Stimulated activated CD8-positive, alpha-beta memory T cell treated with anti-CD3 and anti-CD28 coated beads, Interleukin-4, amount 100 ng/mL, for 1 hour (primary cell): ENCODE measurements at places on chromosomes 4 and X.

GRCh38 chr4:21780148-21780547 is 168.4 kb downstream of the KCNIP4 start:
- no peak for DNase-seq

GRCh38 chr4:163395055-163395454 is 51.4 kb downstream of the NPY5R start:
- no peak for DNase-seq

GRCh38 chr4:77922158-77923094 is 59.8 kb downstream of the MRPL1 start:
- DNase-seq = no peak

DNA sequence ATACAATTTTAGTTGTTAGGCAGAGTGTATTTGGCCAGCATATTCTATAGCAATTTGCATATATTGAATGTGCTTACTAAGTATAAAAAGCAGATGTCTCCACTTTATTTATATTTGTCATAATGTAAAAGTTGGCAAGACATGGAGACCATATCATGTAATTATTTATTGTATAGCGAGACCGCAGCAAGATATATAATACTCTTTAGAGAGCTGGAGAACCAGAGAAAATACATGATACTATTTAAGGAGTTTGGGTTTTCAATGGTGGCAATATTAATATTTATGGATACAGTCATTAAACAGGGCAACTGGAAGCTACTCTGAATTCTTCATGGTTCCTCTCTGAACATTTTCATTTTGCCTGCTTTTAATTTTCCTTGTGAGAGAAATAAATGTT is 35.0 kb downstream of the INTU start:
- DNase-seq = no peak

DNA sequence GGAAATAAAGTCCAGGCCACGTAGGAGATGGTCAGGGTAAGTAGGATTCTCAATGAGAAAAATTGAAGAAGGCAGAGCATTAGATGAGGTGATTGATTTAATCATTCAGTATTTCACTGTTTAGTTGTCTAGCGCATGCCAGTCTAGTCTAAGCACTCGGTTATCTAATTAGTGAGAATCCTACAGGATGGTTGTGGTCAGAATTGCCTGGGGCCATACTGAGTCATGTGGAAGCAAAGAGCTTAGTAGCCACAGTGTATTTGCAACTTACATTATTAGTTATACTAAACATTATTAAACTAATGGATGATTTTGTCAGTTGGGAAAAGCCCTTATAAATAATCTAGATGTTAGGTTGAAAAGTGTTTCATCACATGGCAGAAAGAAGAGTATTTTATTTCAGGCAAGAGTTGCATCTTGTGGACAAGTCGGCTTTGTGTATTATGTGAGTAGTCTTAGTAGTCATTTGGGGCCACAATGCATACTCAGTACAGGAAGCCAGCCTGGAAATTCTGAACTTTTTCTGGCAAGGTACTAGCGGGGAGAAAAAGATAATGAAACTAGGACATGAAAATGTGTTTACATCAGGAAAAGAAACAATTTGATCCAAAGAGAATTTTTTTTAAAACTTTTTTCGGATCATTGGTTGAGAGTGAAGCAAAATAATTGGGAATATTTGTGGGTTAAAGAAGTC is 31.9 kb downstream of the CPEB2 start:
- no peak for DNase-seq

DNA sequence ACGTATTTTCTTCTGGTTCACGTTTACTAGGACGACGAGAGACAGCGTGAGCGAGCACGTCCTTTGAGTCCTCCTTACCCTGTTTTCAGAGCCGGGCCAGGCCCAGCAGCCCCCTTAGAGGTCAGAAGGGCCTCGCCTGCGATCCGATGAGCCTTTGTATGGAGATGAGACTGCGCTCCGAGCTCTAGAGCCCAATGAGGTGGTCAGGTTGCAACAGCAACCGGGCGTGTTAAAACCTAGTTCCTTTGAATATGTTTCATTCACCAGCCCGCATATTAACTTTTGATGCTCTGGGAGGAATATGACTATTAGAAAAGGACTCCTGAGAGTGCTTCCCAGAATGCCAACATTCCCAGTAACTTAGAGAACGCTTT is 55.6 kb upstream of the TADA2B start:
- no peak for DNase-seq

DNA sequence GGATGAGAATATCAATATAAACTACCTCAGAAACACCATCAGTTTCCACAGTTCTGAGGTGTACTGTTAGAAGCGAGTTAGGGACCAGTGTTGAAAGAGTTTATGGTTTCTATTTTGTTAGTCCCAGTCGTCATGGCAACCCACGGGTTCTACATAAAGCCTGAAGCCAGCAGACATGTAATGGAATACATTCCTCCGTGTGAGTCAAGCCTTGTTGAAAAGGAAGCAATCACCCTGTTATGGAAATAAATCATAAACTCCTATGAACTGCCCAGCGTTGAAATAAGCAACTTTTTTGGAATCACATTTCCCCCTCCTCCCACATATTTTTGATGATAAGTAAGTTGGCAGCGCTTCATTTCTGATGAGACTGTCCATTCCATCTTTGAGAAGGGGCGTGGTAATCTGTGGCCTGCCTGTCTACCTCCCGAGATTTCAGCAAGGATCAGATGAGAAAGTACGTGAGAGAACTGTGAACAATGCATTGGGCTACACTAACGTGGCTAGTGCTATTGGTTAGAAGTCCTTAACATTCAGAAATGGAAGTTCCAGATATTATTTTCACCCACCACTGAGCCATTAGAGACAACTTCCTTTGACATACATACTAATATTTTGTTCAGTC is 40.4 kb upstream of the PDHA1 start:
- DNase-seq = no peak

DNA sequence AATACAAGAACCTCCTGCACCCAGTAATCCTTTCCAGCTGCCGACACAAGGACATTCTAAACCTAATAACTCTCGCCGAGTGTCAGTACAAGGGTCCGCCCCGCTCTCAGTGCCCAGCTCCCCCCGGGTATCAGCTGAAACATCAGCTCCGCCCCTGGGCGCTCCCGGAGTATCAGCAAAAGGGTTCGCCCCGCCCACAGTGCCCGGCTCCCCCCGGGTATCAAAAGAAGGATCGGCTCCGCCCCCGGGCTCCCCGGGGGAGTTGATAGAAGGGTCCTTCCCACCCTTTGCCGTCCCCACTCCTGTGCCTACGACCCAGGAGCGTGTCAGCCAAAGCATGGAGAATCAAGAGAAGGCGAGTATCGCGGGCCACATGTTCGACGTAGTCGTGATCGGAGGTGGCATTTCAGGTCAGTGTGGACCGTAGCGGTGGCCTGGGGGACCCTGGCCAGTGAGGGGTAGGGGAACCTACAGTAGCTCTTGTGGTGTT is at the start of gene MAOA:
Gene MAOA, plus strand, starts transcription at position 295 of the 490 bp plus-strand sequence. Its CDS starts 43 bp downstream, at position 338.
- no peak for DNase-seq

GRCh38 chrX:3449287-3449686 is 102.8 kb upstream of the MXRA5 start:
- no peak for DNase-seq

DNA sequence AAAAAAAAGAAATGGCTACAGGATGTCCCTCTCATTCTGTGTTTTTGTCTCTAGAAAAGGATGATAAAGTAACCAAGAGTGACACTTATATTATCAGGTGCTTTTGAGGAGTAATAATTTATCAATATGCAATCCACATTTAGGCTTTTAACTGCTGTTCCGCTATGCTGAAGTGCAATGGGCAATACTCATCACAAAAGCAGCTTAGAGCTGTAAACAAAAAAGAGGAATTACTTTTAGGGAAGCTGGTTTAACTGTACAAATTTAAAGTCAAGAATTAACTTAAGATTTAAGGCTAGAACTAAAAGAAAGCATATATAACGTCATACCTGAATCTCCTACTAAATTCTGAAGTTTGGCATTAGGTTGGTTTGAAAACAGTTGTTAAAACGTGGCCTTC is 93.5 kb upstream of the DDX3X start:
- DNase-seq = no peak

DNA sequence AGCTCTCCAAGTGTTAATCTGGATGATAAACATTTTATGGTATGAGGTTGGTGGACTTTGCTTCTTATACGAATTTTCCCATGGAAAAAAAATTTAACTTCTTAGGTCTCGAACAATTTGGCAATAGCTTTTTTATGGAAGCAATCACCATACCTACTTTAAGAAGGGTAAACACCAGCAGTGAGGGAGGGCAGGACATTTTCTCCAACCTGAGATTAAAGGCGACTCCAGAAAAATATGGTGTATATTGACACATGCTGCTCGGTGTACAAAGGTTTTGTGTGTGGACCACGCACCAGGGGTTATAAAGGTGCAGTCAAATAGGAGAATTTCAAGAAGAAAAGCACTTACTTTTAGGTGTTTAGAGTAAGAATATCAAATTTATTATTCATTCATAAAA is 34.2 kb upstream of the SULT1E1 start:
- DNase-seq = no peak
